ENCODE measurements at places on chromosomes 16 and 17. TPM values are rescaled to one million over a fixed set of nuclear protein-coding genes. Genes with fewer than 3 reads are reported as not detected.

Gene SPAG9
- 29.8 TPM for total RNA-seq

Gene KRT16
- not detected for total RNA-seq

Gene GOSR1
- 12.0 TPM for total RNA-seq

Gene MT1A
- total RNA-seq, result not detected

Gene PRR29
- total RNA-seq, result 0.63 TPM

Data from H7 (cell line).